GM12878 (cell line): ENCODE measurements at places on chromosomes 2 and 18. TPM values are rescaled to one million over a fixed set of nuclear protein-coding genes. Genes with fewer than 3 reads are reported as not detected.

LBX2 gene
- 0.88 and 1.2 TPM in 2 replicates for total RNA-seq

MPV17 gene
- total RNA-seq, result 63.3 and 63.4 TPM in 2 replicates

DHRS9 gene
- total RNA-seq, result 0.16 TPM in 1 of 2 replicates, not detected in the other

SLC5A7 gene
- total RNA-seq, result not detected in 2 replicates

OTX1 gene
- total RNA-seq, result 0.35 and 0.67 TPM in 2 replicates

REEP1 gene
- total RNA-seq, result 0.11 TPM in 1 of 2 replicates, not detected in the other

IFIH1 gene
- 35.1 and 36.1 TPM in 2 replicates for total RNA-seq

LCT gene
- total RNA-seq, result 0.08 and 0.11 TPM in 2 replicates

NYAP2 gene
- total RNA-seq, result not detected in 2 replicates

IL1F10 gene
- total RNA-seq, result not detected in 2 replicates

NT5C1B gene
- total RNA-seq, result not detected in 2 replicates

DUSP28 gene
- 4.8 and 5.2 TPM in 2 replicates for total RNA-seq

BOK gene
- total RNA-seq, result 0.08 and 0.15 TPM in 2 replicates

CTAGE1 gene
- not detected in 2 replicates for total RNA-seq

PLEKHA3 gene
- total RNA-seq, result 13.3 and 15.3 TPM in 2 replicates

GPR75 gene
- total RNA-seq, result 1.7 and 2.5 TPM in 2 replicates

DNAH6 gene
- total RNA-seq, result 0.31 and 0.35 TPM in 2 replicates

IL18R1 gene
- 10.0 and 10.4 TPM in 2 replicates for total RNA-seq

RASGRP3 gene
- total RNA-seq, result 61.7 and 64.5 TPM in 2 replicates

MERTK gene
- 0.37 and 1.0 TPM in 2 replicates for total RNA-seq

CFAP65 gene
- total RNA-seq, result not detected in 2 replicates

ILKAP gene
- 42.2 and 44.5 TPM in 2 replicates for total RNA-seq

HJURP gene
- total RNA-seq, result 45.6 and 49.6 TPM in 2 replicates

GPR35 gene
- 0.56 and 1.1 TPM in 2 replicates for total RNA-seq

EML6 gene
- 0.32 and 0.36 TPM in 2 replicates for total RNA-seq

UCN gene
- total RNA-seq, result 1.1 and 2.0 TPM in 2 replicates

CDK5R2 gene
- total RNA-seq, result not detected in 2 replicates

MGAT4A gene
- total RNA-seq, result 23.1 and 23.4 TPM in 2 replicates

FOXI3 gene
- not detected in 2 replicates for total RNA-seq

REG3G gene
- total RNA-seq, result 0.33 and 0.51 TPM in 2 replicates

ANKRD30BL gene
- total RNA-seq, result 0.05 TPM in 1 of 2 replicates, not detected in the other

FAP gene
- total RNA-seq, result not detected in 2 replicates

IL36A gene
- total RNA-seq, result not detected in 2 replicates

TGFA gene
- 0.23 TPM in 1 of 2 replicates, not detected in the other for total RNA-seq

SCN3A gene
- total RNA-seq, result 0.05 and 0.21 TPM in 2 replicates

ZBTB7C gene
- 0.08 TPM in 1 of 2 replicates, not detected in the other for total RNA-seq

APOB gene
- 1.1 and 1.4 TPM in 2 replicates for total RNA-seq

CD8B gene
- 0.21 TPM in 1 of 2 replicates, not detected in the other for total RNA-seq

UGT1A5 gene
- not detected in 2 replicates for total RNA-seq

TBR1 gene
- total RNA-seq, result not detected in 2 replicates

RELCH gene
- total RNA-seq, result 20.3 and 21.3 TPM in 2 replicates

UBE2F gene
- 26.1 and 27.7 TPM in 2 replicates for total RNA-seq

LIPG gene
- 0.18 and 0.19 TPM in 2 replicates for total RNA-seq

SMARCAL1 gene
- total RNA-seq, result 22.5 and 24.6 TPM in 2 replicates

NAT8 gene
- total RNA-seq, result not detected in 2 replicates

EFEMP1 gene
- total RNA-seq, result 0.24 and 0.33 TPM in 2 replicates

KLHL41 gene
- total RNA-seq, result 0.10 and 0.77 TPM in 2 replicates

ZNF396 gene
- total RNA-seq, result 0.45 and 0.46 TPM in 2 replicates

SERPINB12 gene
- total RNA-seq, result not detected in 2 replicates

FOXD4L1 gene
- 0.16 TPM in 1 of 2 replicates, not detected in the other for total RNA-seq
